ENCODE measurements at places on chromosomes 3 and 15.

GRCh38 chr3:30711151-30711550, 104.8 kb downstream of the TGFBR2 start:
- DNase-seq: no peak

DNA sequence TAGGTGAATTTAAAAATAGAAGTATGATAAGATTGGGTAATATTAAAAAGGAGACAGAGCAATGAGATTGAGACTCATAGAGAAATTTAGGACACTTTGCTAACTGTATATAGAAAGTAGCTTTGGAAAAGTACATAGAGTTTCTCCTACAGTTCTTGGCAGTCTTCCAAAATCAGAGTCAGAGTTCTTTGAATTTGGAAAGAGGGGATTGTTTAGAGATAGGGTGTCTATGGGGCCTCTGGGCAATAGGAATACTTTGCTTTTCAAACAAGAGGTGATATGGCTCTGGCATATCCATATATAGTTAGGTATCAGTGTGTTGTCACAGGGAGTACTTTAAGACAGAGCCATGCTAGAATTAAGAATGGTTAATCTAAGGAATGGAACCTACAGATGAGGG, 477.1 kb upstream of the KCNMB2 start:
- no peak for DNase-seq

DNA sequence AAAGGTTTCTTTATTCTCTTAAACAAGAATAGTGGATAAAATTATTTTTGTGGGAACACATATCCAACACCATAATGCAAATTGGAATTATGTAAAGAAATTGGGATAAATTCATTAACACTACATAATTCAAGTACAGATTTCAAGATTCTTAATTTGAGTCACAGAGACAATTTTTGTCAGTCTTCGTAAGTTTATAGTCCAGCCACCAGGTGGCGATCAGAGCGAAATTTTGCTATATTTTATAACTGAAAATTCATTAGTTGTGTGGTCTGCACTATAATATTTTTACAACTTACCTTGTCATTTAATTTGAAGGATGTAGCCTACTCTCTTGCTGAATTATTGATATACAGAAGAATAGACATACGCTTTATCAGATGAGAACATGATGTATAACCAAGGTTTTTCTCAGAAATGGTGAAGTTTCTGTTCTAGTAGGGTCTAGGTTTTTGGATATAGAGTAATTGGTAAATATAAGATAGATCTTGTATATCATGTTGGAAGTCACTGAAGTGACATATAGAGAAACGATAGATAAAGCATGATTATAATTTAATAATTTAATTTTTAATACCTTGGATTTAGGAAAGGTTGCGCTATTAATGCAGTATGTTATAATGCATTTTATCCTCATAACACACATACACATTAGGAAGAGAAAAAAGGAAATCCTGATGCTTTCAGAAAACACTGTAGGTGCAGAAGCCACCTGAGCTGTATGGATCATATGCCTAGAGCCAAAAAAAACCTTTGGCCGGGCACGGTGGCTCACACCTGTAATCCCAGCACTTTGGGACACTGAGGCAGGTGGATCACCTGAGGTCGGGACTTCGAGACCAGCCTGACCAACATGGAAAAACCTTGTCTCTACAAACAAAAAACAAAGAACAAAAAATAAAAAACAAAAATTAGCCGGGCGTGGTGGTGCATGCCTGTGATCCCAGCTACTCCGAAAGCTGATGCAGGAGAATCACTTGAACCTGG, 31.7 kb downstream of the PLSCR4 start:
- DNase-seq: peak; percentile 23

DNA sequence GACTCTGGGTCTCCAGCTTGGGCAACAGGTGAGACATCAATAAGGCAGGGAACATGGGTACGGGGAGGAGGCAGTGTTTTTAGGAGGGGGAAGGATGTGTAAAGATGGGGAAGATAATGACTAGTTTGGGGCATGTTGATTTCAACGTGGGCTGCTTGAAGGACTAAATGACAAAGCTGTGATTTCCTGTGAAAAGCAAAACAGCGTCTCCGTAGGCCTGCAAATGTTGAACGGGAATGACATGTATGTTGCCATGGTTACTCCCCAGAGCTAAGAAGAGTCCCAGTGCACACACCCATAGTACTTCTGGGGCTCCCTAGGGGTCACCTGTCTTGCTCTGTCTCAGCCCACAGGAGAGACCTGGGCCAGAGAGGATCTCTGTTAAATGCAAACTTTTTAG, 71.3 kb upstream of the ETV5 start:
- no peak for DNase-seq

DNA sequence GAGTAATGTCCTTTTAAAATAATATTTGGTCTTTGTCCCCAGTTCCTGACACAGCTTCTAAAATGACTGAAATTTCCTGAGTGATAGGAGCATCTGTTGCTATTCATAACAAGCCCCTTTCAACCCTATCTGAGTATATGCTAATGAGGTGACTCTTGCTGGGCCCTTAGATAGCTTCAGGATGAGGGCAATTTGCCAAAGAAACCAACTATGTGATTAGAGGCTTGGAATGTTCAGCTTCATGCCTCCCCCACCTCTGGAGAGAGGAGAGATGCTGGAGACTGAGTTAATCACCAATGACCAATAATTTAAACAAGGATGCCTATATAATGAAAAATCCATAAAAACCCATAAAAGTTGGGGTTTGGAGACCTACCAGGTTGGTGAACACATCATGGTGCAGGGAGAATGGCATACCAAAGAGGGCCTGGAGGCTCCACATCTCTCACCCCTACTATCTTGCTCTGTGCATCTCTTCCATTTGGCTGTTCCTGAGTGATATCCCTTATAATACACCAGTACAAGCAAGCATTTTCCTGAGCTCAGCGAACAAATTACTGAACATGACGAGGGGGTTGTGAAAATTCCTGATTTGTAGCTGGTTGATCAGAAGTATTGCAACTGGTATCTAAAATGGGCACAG, 189.2 kb downstream of the ECT2 start:
- DNase-seq: peak; percentile 56

- no peak for DNase-seq
These were observed 995.4 kb downstream of the TUSC7 start for GRCh38 chr3:117705011-117705410.

DNA sequence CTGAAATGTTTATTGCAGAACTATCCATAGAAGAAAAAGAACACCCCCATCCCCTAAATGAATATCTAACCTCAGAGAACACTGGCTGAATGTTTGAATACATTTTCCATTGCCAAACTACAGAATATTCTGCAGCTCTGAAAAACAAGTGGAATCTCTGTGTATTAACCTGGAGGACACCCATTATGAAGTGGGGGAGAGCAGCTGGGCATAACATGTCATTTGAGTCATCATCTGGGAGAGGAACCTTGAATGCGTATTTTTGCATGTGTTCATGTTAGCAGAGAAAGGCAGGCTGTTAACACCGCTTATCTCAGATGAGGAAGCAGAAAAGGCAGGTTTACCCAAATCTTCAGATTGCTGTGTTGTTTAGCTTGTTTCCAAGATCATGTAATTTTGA, 31.5 kb downstream of the ESYT3 start:
- DNase-seq: peak; percentile 14

DNA sequence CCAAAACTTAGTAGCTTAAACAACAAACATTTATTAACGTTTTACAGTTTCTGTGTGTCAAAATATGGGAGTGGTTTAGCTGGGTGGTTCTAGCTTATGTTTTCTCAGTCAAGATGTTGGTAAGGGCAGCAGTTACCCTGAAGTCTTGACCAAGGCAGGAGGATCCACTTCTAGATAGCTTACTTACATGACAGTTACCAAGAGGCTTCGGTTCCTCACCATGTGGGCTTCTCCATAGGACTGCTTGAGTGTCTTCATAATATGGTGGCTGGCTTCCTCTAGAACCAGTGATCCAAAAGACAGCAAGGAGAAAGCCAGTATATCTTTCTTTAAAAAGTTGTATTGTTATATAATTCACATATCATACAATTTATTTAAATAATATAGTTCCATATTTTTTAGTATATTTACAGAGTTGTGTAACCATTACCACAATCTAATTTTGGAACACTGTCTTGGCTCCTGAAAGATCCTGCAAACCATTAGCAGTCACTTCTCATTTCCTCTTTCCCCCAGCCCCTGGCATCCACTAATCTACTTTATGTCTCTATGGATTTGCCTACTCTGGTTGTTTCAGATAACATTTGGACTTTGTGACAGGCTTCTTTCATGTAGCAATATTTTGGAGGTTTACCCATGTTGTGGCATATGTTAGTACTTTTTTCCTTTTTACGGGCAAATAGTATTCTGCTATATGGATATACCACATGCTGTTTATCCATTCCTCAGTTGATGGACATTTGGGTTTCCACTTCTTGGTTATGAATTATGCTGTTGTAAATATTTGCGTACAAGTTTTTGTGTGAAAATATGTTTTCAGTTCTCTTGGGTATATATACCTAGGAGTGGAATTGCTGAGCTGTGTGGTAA, 33.3 kb downstream of the MAPK6 start:
- DNase-seq: no peak

- DNase-seq: peak; percentile 0
These were observed 212.3 kb downstream of the FGF12 start for GRCh38 chr3:192514754-192515663.

- DNase-seq: no peak
These were observed 7.6 kb downstream of the SELENOS start for GRCh38 chr15:101269479-101270223.

DNA sequence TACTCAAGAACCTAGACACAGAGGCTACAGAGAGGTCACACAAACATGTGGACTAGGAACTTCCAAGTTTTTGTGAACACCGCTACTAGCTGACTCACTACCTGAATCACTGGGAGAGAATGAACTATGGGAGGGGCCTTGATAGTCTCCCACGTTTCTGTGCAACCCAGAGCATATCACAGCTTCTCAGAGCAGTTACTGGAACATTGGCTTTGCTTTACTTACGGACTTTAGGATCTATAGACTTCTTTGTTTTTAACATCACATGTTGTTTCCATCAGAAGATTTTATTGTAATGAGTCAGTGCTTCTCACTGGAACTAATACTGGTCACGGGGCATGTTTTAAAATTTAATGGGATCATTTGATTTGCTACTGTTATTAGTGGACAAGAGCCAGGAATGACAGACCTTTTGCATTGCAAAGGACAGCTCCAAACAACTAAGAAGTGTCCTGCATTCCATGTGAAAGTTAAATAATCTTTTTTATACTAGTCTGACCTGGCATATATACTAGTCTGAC, 35.6 kb downstream of the RTP4 start:
- DNase-seq: peak; percentile 96

- peak; percentile 73 for DNase-seq
These were observed 105.9 kb downstream of the DUT start for GRCh38 chr15:48437178-48437577.

DNA sequence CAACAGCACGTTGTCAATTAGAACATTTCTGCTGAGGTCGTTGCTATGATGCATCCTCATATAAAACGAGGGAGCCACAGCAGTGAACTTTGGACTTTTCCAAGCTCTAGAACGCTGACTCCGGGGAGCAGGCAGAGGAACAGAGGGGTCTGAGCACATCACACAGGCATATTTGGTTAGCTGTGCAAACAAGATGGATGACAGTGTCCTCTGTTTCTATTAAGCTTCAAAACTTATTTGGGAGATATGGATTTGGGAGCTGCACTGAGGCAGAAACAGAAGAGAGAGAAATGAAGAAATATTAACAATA, 278.0 kb upstream of the TBL1XR1 start:
- DNase-seq: no peak

GRCh38 chr3:35492841-35493240, 146.5 kb upstream of the ARPP21 start:
- no peak for DNase-seq

DNA sequence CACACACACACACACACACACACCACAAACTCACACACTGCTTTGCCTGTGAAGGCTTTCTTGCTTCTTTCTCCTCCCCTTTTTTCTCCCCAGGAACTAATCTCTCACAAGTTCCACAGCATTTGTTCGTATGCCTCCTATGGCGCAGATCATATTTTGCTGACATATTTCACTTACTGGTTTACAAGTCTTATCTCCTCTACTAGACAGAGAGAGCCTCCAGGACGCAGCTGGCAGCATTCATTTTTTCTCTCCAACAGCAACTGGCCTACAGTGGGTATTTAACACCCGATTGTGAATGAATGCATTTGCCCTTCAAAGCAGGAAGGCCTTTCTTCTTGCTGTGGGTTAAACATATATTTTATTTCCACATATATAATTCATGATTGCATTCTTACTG, 47.0 kb upstream of the DLG1 start:
- no peak for DNase-seq

DNA sequence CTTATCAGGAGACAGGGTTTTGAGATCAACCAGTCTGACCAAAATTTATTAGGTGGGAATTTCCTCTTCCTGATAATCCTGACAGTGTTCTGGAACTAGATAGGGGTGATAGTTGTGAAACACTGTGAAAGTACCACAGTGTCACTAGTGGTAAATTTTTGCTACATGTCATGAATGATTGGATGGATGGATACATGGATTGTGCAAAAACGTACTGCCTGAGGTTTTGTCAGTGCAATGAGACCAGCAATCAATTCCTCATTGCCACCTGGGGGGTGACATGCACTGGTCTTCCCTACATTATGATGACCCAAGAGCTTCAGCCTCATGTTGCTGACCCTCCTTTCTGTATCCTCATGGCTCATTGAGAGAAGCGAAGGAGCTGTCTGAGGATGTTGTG, 123.5 kb downstream of the SLCO3A1 start:
- DNase-seq: no peak

- DNase-seq: no peak
These were observed 156.1 kb downstream of the MCTP2 start for GRCh38 chr15:94387442-94387841.

DNA sequence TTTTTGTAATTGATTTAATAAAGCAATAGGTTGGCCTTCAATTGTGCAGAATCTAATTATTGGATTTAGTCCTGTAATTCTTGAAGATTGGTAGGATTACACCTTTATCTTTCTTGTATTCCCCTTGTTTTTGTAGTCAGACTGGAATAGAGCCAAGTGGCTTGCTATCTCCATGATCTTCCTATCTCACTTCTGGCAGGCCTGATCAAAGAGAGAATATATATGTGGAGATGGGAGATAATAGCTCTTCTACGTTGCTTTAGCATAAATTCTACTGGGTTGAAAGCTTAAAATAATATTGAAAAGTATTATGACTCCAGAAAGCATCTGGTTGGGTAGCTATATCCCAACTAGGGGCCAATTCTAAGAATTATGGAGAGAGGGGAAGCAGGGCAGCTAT, 16.9 kb upstream of the IFT57 start:
- DNase-seq: no peak

GRCh38 chr15:70049701-70050301, 47.9 kb downstream of the TLE3 start:
- no peak for DNase-seq

DNA sequence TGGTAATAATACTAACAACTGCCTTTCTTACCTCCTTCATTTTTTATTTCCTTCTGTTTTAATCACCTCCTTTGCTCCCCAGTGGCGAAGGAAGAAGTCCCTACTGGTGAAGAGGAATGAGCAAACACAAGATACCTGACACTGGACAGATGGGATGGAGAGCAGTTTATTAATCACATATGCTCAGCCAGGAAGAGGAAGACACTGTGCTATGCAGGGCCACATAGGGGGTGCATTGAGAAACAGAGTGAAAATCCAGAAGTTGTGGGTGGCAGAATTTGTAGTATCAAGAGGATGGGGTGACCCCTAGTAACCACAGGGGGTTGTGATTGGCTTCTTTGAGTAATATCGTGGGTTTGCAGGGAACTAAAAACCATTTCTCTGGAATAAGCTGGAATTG, 1041.9 kb downstream of the OTOL1 start:
- peak; percentile 45 for DNase-seq
